NCI-H774 (cell line): ENCODE measurements at places on chromosomes 11 and 22.

- no peak for DNase-seq
Observed at GRCh38 chr11:60905047-60905446, 1.3 kb downstream of the PRPF19 start.

- DNase-seq = no peak
Observed at GRCh38 chr22:48742191-48742555, 1085.5 kb downstream of the BRD1 start.

GRCh38 chr11:32396991-32397390 is 38.3 kb downstream of the WT1 start:
- DNase-seq = no peak

- DNase-seq = no peak
Observed at GRCh38 chr22:21582801-21583740, 15.6 kb downstream of the UBE2L3 start.

DNA sequence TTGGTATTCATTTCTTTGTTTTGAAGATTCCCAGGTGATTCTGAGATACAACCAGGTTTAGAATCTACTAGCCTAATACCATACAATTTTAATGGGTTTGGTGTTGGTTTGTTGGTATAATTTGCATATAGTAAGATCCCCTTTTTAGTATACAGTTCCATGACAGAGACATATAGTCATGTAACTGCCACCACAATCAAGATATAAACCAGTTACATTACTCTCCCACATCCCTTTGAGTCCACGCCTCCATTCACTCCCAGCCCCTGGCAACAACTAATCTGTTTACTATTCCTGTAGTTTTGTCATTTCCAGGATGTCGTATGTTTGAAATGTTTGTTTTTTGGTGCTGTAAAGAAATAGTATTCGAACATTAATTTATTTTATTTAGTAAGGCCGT is 4.3 kb downstream of the ASRGL1 start:
- no peak for DNase-seq

- no peak for DNase-seq
Observed at GRCh38 chr11:14119357-14119756, 156.8 kb downstream of the SPON1 start.

DNA sequence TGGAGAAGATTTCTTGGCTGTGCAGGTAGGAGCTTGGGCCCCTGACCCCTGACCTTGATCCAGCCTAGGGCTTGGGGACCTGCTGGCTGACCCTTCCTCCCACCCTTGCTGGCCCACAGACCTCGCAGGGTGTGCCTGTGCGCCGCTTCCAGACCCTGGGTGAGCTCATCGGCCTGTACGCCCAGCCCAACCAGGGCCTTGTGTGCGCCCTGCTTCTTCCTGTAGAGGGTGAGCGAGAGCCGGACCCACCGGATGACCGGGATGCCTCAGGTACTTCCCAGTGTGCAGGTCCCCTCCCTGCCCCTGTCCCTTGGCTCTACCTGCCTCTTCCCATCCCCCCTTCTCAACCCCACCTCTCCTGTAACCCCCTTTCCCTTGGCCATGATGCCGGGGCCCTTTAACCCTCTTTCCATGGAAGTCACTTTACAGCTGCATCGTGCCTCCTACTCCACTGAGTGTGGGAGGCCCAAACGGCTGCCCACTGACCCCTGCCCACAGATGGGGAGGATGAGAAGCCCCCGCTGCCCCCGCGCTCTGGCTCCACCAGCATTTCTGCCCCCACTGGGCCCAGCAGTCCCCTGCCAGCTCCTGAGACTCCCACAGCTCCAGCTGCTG is 3.8 kb downstream of the INPPL1 start:
- no peak for DNase-seq

DNA sequence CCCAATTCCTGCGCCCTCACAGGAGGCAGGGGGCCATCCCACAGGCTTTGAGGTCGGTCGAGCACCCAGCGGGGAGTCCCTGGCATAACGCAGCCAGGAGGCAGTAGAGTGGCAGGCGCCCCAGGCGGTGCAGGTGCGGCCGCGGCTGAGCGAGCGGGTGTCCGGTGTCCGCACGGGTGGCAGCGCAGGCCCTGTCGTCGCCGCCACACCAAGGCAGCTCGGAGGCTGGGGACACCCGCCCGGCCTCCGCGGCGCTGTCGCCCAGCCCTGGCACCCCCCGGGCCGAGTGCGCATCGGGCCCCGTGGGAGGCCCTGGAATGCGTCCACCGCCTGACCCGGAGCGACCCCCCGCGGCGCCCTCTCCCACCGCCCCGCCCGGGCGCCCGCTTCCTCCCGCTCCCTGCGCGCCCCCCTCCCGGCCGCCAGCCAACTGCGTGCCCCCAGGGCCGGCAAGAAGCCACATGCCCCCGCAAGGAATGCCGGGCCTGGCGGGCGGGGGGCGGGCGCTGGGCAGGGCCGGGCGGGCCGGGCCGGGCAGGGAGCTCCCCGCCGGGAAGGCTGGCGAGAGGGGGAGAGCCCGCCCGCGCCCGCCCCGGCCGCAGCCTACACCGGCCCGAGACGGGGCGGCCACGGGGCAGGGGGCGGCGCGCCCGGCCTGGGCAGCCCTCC is 33.9 kb downstream of the PRDM11 start:
- DNase-seq = peak; percentile 39

DNA sequence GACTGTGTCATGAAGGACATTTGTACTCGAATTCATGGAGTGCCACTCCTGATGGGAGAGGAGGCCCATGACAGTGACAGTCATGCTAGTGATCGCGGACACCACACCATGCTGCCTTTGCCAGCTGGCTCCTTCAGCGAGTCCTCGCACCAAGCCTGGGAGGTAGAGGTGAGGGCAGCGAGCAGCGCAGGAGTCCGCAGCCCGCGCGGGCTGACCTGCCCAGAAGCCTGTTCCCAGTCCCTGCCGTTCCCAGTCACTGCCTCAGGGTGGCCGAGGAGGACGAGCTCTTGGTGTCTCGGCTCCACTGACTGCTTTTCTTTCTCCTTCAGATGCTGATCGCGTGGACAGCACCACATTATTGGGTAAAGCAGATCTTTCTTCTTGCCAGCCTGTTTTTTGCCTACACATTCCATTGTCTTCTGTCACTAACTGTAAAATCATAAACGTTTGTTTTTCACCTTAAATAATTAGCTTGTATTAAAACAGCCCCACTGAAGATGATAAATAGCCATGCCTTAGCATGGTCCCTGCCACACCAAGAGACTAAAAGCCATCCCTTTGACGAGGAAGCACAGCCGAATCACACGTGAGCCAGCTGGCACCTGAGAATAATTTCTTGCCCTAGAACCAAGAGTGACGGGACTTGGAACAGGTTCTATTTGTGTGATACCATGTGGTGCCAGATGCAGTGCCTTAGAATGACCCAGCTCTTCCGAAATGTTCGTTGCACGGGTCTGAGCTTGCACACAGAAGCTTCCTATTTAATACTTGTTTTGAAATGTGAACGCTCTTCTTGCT is 25.5 kb downstream of the FAM118A start:
- DNase-seq = no peak

- no peak for DNase-seq
Observed at GRCh38 chr11:111018566-111018965, 227.0 kb upstream of the POU2AF2 start.
